ENCODE measurements at places on chromosomes 16 and 17.

- H3K4me1 ChIP-seq: peaks cover 8% of the 10 kb centered on the region
- no peaks in the 10 kb centered on the region for H3K36me3 ChIP-seq
- no peak overlapping the region for H3K4me3 ChIP-seq
Measured at GRCh38 chr17:82357394-82357793, 1.7 kb upstream of the TEX19 start.

DNA sequence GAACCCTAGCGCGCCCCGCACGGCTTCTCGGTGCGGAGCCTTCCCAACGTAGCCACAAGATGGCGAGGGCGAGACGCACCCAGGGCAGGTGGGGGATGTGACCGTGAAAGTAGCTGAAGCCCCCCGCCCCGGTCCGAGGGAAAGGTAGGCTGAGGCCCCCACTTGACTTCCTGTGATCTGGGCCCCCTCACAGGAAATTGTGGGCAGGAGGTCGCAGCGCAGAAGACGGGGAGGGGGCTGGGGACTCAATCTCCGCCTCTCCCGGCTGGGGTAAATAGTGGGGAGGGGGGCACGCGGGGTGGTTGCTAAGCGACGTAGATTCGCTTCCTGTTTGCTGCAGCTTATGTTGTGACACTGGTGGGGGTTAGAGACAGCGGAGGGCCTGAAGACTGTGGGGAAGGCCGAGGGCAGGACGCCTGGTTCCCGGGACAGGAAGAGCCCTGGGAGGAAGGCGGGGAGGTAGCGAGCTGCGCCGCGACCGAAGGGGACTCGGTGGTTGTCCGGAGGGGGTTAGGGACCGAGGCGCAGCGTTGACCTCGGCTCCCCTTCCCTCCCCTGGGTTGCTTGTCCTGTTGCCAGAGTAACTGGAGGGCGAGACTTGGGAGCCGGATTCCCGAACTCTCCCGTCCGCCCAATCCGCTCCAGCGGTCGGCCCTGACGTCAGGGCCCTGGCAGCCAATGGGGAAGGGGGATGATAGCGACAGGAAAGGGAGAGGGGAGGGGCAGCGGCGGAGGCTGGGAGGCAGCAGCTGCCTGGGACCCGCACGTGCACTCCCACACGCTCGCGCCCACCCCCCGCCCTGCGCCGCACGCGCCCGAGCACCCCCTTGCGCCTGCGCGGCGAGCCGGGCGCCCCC, 1.2 kb downstream of the KDM6B start:
- H3K4me1 ChIP-seq: peaks cover 24% of the 10 kb centered on the region
- peak overlapping the region; percentile 95 for H3K27ac ChIP-seq
- H3K27me3 ChIP-seq: no peaks in the 10 kb centered on the region
- DNase-seq: peak; percentile 93
- H3K4me3 ChIP-seq: peak overlapping the region; percentile 80

DNA sequence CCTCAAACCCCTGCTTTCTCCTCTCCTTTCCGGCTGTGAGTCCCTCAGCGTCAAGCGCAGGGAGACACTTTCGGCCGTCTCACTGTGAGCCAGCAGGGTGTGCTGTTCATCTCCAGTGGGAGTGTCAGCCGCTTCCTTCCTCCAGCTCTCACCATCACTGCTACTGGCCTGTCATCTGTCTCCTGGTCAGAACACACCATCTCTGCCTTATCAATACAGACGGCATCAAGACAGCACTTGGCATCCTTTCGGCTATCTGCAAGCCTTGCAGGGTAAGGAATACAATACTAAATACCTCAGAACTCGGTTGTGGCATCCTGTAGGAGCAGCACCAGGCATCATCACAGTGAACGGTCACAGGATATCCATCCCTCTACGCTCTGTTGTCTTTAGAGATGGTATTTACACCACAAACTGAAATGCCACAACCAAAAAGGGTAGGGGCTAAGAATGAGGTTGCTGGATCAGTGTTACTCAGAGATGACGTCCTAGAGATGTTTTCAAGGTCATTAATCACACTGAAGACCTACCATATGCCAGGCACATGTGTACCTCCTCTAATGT, 20.7 kb upstream of the CMTM4 start:
- H3K4me1 ChIP-seq: peaks cover 3% of the 10 kb centered on the region
- no peak for DNase-seq
- no peaks in the 10 kb centered on the region for H3K36me3 ChIP-seq
- H3K4me3 ChIP-seq: no peak overlapping the region
- no peaks in the 10 kb centered on the region for H3K27me3 ChIP-seq

- no peak overlapping the region for H3K4me3 ChIP-seq
- no peaks in the 10 kb centered on the region for H3K4me1 ChIP-seq
- no peaks in the 10 kb centered on the region for H3K36me3 ChIP-seq
- no peak overlapping the region for H3K27ac ChIP-seq
Measured at GRCh38 chr17:69246726-69247375, 18.2 kb upstream of the ABCA10 start.

GRCh38 chr16:68217506-68217905, 18.4 kb downstream of the ESRP2 start:
- no peaks in the 10 kb centered on the region for H3K4me1 ChIP-seq
- no peak overlapping the region for H3K4me3 ChIP-seq
- no peaks in the 10 kb centered on the region for H3K36me3 ChIP-seq
- no peaks in the 10 kb centered on the region for H3K27me3 ChIP-seq
- no peak for DNase-seq
- H3K27ac ChIP-seq: no peak overlapping the region

DNA sequence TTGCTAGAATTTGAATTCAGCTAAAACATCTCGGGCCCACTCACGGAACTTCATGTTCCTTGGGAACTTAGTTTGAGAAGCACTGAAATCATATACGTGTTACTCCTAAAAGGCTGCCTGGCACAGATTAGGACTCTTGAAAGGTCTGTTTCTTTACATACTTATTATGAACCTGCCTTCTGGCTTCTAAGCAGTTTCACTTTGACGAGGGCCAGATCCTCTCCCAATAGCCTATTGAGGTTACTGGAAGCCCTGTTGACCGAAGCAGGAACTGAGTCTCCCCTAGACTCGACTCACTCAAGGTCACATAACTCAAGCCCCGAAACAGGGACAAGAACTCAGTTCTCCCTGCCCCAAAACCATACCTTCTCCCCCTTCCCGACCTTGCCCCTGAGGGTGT, 121.9 kb upstream of the PLCG2 start:
- no peak overlapping the region for H3K4me3 ChIP-seq
- no peak overlapping the region for H3K27ac ChIP-seq
- no peaks in the 10 kb centered on the region for H3K27me3 ChIP-seq
- H3K4me1 ChIP-seq: no peaks in the 10 kb centered on the region

- DNase-seq: no peak
- peaks cover 6% of the 10 kb centered on the region for H3K4me1 ChIP-seq
- peaks cover 2% of the 10 kb centered on the region for H3K36me3 ChIP-seq
- H3K27me3 ChIP-seq: no peaks in the 10 kb centered on the region
Measured at GRCh38 chr17:7384489-7385081, 3.7 kb downstream of the TNK1 start.

- no peak overlapping the region for H3K27ac ChIP-seq
- no peak overlapping the region for H3K4me3 ChIP-seq
- no peaks in the 10 kb centered on the region for H3K4me1 ChIP-seq
- no peaks in the 10 kb centered on the region for H3K27me3 ChIP-seq
- DNase-seq: no peak
- H3K36me3 ChIP-seq: no peaks in the 10 kb centered on the region
Measured at GRCh38 chr17:45001310-45001709, 33.2 kb upstream of the C1QL1 start.

DNA sequence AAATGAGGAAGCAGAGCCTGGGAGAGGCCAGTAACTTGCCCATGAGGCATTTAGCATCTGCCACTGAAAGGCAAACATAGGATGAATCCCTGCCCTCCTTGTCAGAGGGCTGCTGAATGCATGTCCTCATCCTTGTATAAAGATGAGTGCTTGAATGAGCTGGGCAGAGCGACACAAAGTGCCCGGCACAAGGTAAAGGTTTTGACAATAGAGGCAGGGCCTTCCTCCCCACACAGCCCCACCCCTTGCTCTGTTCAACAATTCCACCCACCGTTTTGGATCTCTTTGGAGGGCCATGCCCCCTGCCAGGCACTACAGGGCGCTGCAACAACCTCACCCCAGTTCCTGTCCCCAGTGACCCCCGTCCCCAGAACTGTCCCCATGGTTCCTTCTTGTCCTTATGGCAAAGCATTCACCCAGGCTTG, 1.4 kb upstream of the KRT19 start:
- H3K27ac ChIP-seq: peak overlapping the region; percentile 55
- H3K4me3 ChIP-seq: no peak overlapping the region
- H3K27me3 ChIP-seq: no peaks in the 10 kb centered on the region
- no peak for DNase-seq
- no peaks in the 10 kb centered on the region for H3K36me3 ChIP-seq

DNA sequence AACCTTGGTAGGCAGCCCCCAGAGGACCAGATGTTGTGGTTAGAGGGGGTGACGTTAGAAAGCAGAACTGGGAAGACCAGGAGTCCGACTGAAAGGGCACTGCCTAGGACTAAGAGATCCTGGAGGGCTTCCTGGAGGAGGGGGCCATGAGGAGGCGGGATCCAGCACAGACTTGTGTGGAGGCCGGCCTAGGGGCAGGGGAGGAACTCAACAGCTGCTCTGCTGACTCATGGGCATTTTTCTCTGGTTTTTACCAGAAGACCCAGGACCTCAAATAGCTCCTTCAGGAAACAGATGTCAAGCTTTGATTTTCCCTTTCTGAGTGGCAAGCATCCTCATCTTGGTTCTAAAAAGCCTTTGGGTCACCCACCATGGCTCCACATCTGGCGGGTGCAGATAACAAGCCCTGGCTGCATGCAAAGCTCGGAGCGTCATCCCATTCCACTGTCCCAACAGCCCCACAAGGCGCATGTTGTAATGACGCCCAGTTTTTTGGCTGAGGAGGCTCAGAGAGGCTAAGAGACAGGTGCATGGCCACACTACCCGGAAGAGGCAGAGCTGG, 29.0 kb downstream of the IL21R start:
- H3K4me3 ChIP-seq: no peak overlapping the region
- H3K36me3 ChIP-seq: no peaks in the 10 kb centered on the region
- H3K27ac ChIP-seq: no peak overlapping the region
- H3K27me3 ChIP-seq: no peaks in the 10 kb centered on the region
- DNase-seq: no peak
- H3K4me1 ChIP-seq: no peaks in the 10 kb centered on the region

- no peak overlapping the region for H3K27ac ChIP-seq
- H3K36me3 ChIP-seq: no peaks in the 10 kb centered on the region
- no peak overlapping the region for H3K4me3 ChIP-seq
Measured at GRCh38 chr16:86827521-86827920, 249.2 kb downstream of the FOXL1 start.

GRCh38 chr17:71809537-71809936, 311.3 kb upstream of the SOX9 start:
- no peaks in the 10 kb centered on the region for H3K36me3 ChIP-seq
- no peak overlapping the region for H3K4me3 ChIP-seq
- H3K27me3 ChIP-seq: no peaks in the 10 kb centered on the region
- no peak overlapping the region for H3K27ac ChIP-seq
- no peak for DNase-seq

- H3K27me3 ChIP-seq: no peaks in the 10 kb centered on the region
- DNase-seq: no peak
- H3K4me1 ChIP-seq: peaks cover 54% of the 10 kb centered on the region
- H3K4me3 ChIP-seq: no peak overlapping the region
- H3K27ac ChIP-seq: peak overlapping the region; percentile 43
- no peaks in the 10 kb centered on the region for H3K36me3 ChIP-seq
Measured at GRCh38 chr17:32152130-32152529, 9.8 kb downstream of the RHOT1 start.

DNA sequence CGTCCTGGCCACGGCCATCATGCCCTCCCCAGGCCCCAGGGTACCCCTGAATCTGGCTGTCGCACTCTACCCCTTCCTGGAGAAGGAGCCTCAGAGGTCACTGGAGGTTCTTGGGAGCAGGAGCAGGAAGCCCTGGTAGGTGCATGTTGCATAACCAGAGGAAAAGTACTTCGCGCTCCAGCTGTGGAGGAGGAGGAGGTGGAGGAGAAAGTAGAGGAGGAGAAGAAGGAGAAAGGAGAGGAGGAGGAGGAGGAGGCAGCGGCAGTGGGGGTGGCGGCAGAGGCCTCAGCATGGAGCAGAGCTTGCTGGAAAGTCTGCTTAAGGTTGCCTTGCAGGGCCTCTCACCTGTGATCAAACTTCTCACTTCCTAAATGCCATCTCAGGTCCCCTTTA, 61.8 kb downstream of the BAIAP2 start:
- no peaks in the 10 kb centered on the region for H3K27me3 ChIP-seq
- H3K36me3 ChIP-seq: no peaks in the 10 kb centered on the region
- H3K27ac ChIP-seq: no peak overlapping the region
- peaks cover 36% of the 10 kb centered on the region for H3K4me1 ChIP-seq
- no peak for DNase-seq

DNA sequence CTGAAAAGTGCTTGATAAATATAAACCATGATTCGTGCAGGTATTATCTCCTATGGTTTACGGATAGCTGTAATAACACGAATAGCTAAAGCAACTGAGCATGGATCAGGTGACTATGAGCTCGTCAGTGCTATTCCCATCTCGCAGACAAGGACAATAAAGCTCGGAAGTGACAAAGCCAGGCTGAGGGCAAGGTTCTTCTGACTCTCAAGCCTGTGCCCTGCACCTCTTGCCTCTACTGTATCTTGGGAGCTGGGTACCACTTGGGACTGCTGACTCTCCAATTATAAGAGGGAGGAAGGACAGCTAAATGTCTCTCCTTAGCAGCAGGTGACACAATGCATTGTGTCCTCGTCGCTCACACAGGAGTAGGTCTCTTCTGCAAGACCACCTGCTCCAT, 49.6 kb upstream of the IRF8 start:
- H3K27me3 ChIP-seq: no peaks in the 10 kb centered on the region
- H3K4me3 ChIP-seq: no peak overlapping the region
- H3K36me3 ChIP-seq: no peaks in the 10 kb centered on the region
- no peak for DNase-seq

GRCh38 chr17:49730078-49730784, 22.5 kb upstream of the SLC35B1 start:
- peak overlapping the region; percentile 72 for H3K27ac ChIP-seq
- DNase-seq: peak; percentile 21
- peaks cover 20% of the 10 kb centered on the region for H3K4me1 ChIP-seq
- no peaks in the 10 kb centered on the region for H3K36me3 ChIP-seq
- no peak overlapping the region for H3K4me3 ChIP-seq
- H3K27me3 ChIP-seq: no peaks in the 10 kb centered on the region

GRCh38 chr17:6556121-6557039, at the start of gene PITPNM3:
TSS of gene PITPNM3 (minus strand) at chr17:6556555. CDS start at chr17:6556406, 149 bp downstream.
- DNase-seq: no peak
- no peak within 1 kb of the TSS for H3K27ac ChIP-seq
- no peaks in the 10 kb centered on the region for H3K27me3 ChIP-seq
- peak within 1 kb of the TSS; percentile 72 for H3K4me3 ChIP-seq

DNA sequence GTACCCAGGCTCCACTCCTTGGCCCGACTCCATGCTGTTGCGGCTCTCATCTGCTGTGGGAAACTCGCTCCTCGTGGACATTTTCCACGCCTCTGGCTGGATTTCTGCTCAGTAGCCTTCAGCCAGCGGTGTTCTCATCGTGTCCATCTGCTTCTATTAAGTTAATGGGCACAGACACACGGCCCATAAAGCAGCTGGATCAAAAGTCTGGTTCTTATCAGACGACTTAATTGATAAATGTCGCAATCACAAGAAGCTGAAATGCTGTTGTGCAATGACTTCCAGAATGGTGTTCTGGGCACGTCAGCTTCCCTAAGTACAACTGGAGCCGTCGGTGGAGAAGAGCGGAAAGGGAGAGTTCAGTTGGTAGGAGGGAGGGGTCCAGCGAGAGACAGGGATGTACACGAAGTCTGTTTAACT, 211.7 kb upstream of the CHMP6 start:
- no peak overlapping the region for H3K27ac ChIP-seq
- H3K4me3 ChIP-seq: no peak overlapping the region
- DNase-seq: no peak
- no peaks in the 10 kb centered on the region for H3K27me3 ChIP-seq
- H3K4me1 ChIP-seq: peaks cover 56% of the 10 kb centered on the region
